SW 1271 (cell line): ENCODE measurements at places on chromosomes 3 and 15.

GRCh38 chr3:67484085-67484484 lies 170.3 kb downstream of the SUCLG2 start:
- no peak for DNase-seq

DNA sequence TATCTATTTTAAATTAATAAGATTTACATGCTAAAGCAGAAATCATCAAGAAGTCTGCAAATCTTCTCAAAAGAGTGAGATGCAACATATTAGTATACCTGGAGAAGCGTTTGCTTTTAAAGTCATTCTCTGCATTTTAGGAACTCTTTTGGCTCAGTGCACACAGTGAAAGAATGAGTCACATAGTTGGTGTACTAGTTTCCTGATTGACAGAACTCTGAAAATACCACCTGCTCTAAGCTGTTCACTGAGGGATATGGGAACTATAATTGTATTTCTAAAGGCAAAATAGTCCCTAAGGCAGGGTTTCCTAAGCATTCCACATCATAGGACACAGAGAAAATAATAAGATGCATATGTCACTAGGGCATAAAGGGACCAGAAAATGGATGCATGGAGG lies 838.5 kb downstream of the DIPK2A start:
- no peak for DNase-seq

- DNase-seq, result no peak
These were observed 556.6 kb downstream of the FOXP1 start for GRCh38 chr3:71026634-71027578.

GRCh38 chr15:45343258-45343860 lies 35.0 kb downstream of the GATM start:
- DNase-seq, result no peak

GRCh38 chr3:146843476-146843875 lies 238.3 kb upstream of the PLSCR5 start:
- DNase-seq, result no peak

GRCh38 chr3:184439096-184439495 lies 59.2 kb downstream of the CHRD start:
- no peak for DNase-seq

DNA sequence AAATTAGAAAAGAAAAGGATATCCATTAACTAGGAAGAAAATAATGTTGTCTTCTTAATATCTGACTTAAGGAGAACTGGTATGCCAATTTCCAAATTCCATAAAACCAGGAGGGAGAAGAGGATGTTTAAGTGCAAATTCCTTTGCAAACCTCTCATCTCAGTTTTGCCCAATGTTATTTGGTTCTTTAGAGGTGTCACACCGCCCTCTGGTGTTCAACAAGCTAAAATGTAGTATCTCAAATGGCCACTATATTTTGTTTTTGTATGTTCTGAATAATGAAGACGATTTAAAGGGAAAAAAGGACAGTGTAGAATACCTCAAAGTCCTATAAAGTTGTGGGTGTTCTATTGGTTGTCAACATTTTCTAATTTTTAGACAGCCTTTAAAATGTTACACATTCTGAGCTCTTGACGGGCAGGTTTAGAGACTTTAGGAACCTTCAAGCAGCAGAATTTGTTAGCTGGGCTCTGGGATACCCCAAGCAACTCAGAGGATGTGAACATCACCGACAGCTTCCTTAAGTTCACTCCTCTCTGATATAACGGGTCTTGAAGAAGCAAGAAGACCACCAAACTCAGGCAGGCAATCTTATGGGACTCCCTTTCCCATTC lies 458.3 kb downstream of the MFSD1 start:
- peak; percentile 23 for DNase-seq

GRCh38 chr3:146331967-146332366 lies 81.1 kb upstream of the PLSCR4 start:
- no peak for DNase-seq

- no peak for DNase-seq
These were observed 121.7 kb downstream of the CBLB start for GRCh38 chr3:105747060-105747541.

DNA sequence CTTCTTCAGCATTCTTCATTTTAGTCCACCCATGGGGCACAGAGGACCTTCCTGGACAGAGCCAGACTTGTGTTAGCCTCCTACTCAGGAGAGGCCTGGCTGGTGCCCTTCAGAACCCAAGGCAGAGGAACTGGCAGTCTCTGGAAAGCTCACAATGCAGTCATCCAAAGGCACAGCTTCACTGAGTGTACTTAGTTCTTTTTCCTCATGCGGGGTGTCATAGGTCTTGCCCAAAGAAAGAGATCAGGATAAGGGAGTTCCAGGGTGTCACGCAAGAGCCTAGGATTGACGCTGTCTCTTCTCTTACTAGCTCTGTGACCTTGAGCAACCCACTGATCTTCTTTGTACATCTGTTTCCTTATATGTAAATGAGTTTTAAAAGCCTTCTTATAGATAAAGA lies 58.7 kb downstream of the CD200 start:
- no peak for DNase-seq

DNA sequence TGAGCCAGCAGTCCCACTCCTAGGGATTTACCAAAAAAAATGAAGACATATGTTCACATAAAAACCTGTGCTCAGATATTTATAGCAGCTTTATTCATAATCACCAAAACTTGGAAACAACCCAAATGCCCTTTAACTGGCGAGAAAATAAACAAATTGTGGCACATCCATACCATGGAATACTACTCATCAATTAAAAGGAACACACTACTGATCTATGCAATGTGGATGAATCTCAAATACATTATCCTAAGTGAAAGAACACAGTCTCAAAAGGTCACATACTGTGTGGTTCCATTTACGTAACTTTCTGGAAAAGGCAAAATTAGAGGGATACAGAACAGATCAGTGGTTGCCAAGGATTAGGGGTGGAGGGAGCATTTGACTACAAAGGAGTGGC lies 394.5 kb downstream of the SHQ1 start:
- DNase-seq, result no peak

DNA sequence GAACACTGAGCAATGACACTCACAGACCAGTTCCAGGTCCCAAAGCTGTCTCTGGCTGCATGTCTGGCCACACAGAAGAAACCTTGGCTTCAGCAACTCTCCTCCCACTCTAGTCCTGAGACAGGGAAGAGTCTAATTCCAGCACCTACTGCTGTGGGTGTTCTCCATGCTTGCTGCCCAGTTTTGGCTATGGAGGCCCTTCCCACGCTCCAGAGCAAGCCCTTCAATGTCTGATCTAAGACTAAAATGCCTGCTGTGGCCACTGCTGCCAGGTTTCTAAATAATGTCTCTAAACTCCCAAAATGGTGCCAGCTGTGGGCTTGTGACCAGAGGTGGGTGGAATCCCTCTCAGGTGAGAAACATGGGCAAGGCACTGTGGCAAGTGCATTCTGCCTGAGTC lies 531.3 kb downstream of the GRM7 start:
- no peak for DNase-seq

DNA sequence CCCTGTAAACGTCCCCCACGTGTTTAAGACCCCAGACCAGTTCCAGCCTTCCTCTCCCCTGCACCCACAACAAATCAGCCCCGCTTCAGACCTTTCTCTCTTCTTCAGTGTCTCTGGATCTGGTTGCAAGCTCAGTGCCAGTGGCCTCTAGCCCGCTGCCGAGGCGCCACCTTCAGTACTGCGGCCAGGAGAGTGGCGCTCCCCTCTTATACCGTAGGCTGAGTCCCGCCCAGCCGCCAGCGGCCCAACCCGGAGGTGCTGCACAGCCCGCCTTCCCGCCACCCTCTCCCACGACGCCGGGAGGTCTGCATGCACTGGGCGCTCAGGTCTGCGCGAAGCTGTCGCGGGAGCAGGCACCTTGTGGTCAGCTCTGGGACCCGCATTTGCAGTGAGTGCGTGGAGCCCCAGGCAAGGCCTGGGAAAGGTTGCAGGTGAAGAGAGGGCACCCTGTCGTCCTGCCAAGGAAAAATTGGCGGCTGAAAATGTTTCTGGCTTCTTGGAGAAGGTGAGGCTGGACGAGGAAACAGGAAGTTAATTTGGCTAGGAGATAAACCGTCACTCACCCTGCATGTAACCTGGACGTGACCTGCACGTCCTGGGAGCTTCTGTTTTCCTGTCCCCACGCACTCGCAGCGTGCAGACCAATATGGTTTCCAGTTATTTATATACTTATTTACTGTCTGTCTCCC lies at the start of gene C2CD4B:
TSS of gene C2CD4B (minus strand) at position 182 of the 689 bp plus-strand sequence. CDS start 301 bp downstream, outside the sequence.
- no peak for DNase-seq

DNA sequence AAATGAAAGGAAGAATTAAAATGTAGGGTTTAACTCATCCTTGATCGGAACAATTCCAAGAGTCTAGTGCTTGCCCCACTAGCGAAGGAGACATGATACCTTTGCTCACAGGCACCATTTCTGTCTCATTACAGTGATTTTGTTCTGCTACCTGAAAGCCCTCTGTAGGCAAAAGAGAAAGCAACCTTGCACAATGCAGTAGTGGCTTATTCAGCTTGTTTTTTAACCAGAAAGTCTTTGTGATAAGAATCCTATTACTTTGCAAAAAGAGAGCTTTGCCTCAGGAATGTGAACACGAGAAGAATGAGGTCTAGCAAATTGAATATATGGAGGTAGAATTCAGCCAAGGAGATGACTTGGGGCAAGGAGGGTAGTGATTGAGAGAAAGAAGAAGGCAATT lies 684.4 kb downstream of the GRM7 start:
- DNase-seq, result no peak

DNA sequence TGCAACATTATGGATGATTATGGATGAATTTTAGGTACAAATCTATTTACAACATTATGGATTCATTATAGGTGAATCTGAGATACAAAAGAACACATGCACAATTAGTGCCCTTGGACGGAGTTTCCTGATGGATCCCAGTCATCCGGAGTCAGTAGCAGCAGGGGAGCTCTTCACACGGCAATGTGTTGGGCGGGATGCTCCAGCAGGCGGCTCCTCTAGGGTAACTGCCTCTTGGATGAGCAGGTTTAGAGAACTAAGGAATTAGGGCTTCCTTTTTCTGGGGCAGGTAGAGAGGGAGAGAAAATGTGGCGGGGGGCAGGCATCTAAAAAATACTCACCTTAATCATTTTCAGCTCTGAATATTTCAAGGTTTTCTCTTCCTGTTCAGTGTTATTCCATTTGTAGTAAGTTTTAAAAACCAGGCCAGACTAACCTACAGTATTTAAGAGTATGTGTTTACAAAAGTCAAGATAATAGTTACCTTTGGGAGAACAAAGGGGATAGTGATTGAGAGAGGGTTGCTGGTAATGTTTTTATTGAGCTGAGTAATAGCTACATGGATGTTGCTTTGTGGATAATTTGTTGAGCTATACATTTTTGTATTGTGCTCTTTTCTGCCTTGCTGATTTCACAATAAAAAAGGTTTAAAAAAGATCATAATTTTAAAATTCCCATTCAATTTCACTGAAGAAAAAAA lies 27.4 kb upstream of the GOLM2 start:
- DNase-seq, result no peak

GRCh38 chr3:184092199-184092598 lies 4.7 kb upstream of the HTR3E start:
- no peak for DNase-seq

- DNase-seq, result peak; percentile 27
These were observed 16.6 kb upstream of the EHHADH start for GRCh38 chr3:185270262-185270955.

- no peak for DNase-seq
These were observed 577.7 kb downstream of the MECOM start for GRCh38 chr3:169085827-169086226.

- DNase-seq, result no peak
These were observed 15.6 kb downstream of the FRMD4B start for GRCh38 chr3:69370156-69370883.

DNA sequence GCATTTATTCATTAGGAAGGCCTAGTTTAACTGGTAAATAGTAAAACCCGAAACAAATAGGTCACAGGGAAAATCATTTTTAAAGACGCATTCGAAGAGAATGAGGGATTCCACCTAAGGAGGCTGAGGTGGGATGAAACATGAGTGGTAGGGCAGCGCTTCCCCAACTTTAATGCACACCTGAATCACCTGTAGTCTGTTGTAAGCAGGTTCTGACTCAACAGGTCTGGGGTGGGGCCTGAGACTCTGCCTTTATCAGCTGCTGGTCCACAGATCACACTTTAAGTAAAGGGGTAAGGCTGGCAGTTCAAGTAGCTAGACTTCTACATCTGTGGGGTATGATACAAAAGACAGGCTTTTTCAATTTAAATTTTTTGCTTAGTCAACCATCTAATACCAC lies 223.5 kb upstream of the UBE2E2 start:
- DNase-seq, result no peak

DNA sequence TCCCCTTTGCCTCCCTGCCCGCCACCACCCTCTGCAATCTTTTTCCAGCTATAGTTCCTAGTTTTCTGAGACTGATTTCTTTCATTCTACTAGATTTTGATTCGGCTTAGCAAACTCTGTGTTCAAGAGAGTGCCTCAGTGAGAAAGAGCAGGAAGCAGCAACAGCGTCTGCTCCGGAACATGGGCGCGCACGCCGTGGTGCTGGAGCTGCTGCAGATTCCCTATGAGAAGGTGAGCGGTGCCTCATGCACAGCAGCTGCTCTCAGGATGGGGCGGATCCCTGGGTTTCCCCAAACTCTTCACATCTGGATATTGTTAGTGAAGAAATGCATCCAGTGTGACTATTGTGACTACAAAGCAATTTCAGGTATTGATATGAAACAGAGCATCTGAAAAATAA lies 191.8 kb downstream of the ITPR1 start:
- no peak for DNase-seq

- no peak for DNase-seq
These were observed 151.7 kb upstream of the PROK2 start for GRCh38 chr3:71936681-71937080.

GRCh38 chr15:70582143-70582945 lies 181.0 kb downstream of the UACA start:
- DNase-seq, result no peak
